ENCODE measurements at places on chromosomes 3 and 15. TPM values are rescaled to one million over a fixed set of nuclear protein-coding genes. Genes with fewer than 3 reads are reported as not detected.

GRCh38 chr3:9020426-9020825 is 57.2 kb upstream of the RAD18 start:
- DNase-seq, result no peak

The CPNE9 gene
- not detected for total RNA-seq

- no peak for DNase-seq
Measured at GRCh38 chr15:39511000-39511915, 69.6 kb upstream of the THBS1 start.

DNA sequence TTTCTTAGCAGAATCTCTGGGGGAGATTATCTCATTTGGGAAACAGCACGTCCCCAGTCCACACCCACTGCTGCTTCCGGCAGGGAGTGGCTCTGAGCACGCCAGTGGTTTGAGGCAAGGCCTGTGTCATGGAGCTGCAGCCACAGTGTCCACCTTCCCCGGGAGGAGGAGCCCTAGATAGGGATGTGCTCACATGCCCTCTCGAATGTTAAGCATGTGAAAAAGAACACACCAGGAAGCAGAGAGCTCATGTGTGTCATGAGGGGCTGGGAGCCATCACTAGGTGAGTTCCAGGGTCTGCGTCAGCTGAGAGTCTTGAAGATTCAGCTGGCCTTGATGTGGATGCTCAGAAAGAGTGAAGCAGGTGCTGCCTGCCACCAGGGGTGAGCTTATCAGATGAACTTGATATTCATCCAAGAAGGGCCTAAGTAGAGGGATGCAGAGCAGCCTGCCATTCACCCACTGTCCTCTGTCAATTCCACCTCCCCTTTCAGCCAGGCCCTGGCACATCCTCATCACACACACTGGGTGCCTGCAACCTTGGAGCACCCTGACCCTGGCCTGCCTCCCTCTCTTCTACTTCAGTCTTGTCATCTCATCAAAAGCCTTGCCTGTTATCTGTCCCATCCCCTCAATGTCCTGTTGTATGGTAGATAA is 16.3 kb downstream of the ITGA11 start:
- DNase-seq, result peak; percentile 43

DNA sequence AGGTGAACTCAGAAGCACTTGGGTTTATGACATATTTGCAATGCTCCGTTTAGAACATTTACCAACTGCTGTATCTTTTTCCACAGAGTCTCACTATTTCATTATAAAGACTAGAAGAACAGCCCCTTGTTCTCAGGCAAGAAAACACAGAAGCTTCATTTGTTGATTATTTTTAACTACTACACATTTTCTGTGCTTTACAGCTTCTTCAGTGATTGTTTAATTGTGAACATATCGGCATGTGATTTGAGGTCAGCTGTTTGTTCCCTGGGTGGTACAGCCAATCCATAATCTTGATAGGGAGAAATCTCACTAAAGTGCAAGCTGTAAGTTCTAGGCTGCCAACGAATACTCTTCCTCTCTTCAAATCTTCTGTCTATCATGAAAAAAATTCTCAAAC is 31.0 kb upstream of the DLG1 start:
- no peak for DNase-seq

DNA sequence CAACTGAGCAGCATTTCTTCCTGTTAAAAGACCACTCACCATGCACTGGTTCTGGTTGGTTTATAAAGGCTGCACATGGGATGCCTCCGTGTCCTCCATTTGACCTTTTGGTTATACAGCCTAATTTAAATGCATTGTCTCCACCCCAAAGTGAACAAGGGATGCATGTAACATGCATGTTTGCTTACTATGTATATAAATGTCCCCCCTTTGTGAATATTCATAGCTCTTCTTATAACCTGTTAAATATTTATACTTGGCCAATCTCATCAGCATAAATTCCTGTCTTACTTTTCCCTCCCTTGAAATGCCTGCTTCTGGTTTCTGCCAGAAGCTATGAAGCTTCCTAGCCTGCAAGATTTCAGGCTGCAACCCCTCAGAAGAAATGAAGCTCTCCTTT is 27.4 kb downstream of the TARS3 start:
- no peak for DNase-seq

Measured in vagina (tissue), 2 donors.